GM18507 (cell line): ENCODE measurements at places on chromosomes 1 and 21.

DNA sequence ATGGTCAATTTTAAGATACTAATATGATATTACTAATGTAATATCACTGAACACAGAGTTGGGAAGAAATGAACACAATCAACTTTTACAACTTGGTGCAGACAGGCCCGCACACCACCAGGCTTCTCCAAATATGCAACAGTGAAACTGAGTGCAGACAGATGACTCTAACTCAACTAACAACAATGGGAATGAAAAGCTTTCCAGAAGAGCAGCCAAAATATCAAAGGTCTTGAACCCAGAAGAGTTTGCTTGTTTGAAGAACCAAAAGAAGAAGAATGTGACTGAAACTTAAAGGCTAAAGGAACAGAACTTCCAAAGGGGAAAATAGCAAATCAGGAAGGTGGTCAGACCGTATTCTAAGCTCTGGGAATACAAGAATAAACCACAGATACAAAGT lies 89.8 kb upstream of the COL11A1 start:
- DNase-seq: no peak

- no peak for DNase-seq
Measured at GRCh38 chr1:36989241-36989640, 45.1 kb downstream of the GRIK3 start.

- DNase-seq: no peak
Measured at GRCh38 chr1:192696082-192696481, 60.1 kb downstream of the RGS13 start.

GRCh38 chr1:94805912-94806311 lies 14.2 kb upstream of the SLC44A3 start:
- DNase-seq: peak; percentile 20

DNA sequence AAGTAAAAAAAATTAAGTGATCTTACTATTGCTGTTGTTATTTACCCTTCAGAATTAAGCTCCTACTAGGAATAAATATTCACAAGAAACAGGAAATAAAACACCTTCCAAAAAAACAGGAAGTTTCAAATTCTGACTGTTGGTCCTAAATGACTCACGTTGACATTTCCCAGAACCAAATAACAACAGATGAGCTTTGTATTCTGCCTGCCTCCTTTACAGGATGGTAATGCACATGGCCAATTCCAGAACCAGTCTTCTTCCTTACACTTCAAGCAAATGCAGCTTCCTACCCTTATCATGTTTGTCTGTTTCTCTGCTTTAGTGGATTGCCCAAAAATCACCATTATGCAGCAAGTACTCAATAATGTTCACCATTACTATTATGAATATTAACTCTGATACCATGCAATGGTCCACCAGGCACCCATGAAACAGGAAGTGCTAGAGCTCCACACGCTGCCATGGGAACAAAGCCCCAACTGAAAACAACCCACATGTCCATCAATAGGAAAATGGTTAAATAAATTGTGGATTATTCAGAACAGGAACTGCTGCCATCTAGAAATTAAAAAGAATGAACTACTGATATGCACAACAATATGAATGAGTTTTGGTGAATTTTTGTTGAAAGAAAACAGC lies 8.9 kb downstream of the CASP9 start:
- DNase-seq: no peak

GRCh38 chr21:44537930-44538911 lies 1.8 kb downstream of the KRTAP10-1 start:
- DNase-seq: no peak

- DNase-seq: no peak
Measured at GRCh38 chr1:203367057-203367456, 16.1 kb upstream of the FMOD start.

DNA sequence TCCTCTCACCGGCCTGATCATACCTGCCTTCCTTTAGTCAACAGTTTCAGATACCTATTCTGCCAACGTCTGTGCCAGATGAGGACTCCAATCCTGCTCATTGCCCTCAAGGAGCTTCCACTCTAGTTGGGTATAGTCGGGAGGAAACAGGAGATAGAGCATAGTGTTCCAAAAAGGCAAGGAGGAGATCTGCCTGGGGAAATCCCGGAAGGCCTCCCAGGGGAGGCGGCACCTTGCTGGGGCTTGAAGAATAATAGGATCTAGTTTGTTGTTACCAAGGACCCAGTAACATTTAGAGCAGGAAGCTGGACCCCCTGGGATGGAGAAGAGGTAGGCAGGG lies 12.3 kb downstream of the LDLRAP1 start:
- DNase-seq: no peak

DNA sequence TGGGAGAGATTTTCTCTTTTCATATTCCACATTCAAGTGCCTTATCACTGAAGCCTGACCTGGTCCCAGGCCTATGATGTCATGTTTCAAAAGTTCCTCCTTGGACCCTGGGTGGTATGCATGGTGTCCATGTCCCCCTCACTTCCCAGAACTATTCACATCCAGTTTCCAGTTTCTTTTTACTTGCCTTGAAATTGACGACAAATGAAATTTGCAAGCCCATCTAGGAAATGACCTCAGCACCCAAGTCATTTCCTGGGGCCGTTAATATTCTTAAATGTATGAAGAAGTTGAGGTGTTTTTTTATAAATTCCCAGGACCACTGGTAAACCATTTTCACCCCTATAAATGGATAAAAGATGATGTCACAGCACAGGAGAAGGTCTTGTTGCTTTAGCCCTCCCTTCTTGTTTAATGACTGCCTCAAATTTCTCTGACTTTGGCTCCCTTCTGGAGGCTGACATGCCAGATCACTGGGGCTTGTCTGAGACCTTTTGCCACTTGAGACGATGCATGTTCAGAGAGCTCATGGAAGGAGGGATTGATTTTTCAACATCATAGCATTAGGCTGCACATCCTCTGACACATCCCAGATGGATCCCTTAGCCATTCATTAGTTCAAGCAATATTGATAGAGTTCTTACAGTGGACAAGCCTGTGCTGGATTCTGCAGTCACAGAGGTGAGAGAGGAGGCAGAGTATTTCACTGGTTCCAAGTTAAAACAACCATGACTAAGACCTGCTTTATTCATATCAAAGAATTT lies 221.3 kb downstream of the PLPP3 start:
- no peak for DNase-seq

GRCh38 chr1:32981003-32981901 lies 16.6 kb upstream of the RNF19B start:
- peak; percentile 68 for DNase-seq

- DNase-seq: no peak
Measured at GRCh38 chr1:52240592-52241210, 98.8 kb downstream of the ZFYVE9 start.

DNA sequence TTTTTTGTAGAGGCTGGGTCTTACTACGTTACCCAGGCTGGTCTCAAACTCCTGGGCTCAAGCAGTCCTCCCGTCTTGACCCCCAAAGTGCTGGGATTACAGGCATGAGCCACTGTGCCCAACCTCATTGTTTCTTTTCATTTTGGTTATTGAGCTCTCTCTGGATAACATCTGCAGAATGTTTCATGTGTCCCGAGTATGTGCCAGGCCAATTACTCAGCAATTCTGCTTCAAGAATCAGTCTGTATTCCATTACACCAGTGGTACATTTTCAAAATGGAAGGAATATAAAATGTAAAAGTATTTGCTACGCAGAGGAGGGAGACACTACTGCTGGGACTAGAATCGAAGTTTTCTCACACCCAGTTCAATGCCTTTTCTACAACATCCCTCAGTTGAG lies 1.7 kb upstream of the ELOA start:
- DNase-seq: no peak

GRCh38 chr1:211920141-211920572 lies 89.6 kb upstream of the LPGAT1 start:
- DNase-seq: no peak

DNA sequence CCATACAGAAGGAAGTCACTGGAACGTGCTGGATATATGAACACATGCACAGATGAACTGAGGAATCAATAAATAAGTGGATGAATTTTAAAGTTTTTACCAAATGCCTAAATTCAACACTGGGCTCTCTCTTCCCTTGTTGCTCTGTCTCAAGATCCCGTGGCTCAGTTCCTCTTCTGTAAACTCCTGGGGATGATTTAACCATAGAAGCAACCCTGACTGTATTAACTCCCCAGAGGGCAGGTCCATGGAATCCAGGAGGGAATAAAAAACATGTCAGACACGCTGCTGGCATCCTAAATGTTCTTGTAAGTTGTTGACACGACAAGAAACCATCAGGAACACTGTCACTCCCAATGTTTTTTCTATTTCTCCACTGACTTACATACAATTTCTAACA lies 45.3 kb upstream of the GPR157 start:
- DNase-seq: no peak

GRCh38 chr1:54569339-54569738 lies 21.3 kb downstream of the ACOT11 start:
- no peak for DNase-seq

GRCh38 chr1:180271272-180272255 lies 41.5 kb downstream of the LHX4 start:
- DNase-seq: no peak

GRCh38 chr1:2981388-2981787 lies 39.9 kb upstream of the ACTRT2 start:
- DNase-seq: no peak

GRCh38 chr1:235244974-235245592 lies 82.9 kb downstream of the ARID4B start:
- no peak for DNase-seq

DNA sequence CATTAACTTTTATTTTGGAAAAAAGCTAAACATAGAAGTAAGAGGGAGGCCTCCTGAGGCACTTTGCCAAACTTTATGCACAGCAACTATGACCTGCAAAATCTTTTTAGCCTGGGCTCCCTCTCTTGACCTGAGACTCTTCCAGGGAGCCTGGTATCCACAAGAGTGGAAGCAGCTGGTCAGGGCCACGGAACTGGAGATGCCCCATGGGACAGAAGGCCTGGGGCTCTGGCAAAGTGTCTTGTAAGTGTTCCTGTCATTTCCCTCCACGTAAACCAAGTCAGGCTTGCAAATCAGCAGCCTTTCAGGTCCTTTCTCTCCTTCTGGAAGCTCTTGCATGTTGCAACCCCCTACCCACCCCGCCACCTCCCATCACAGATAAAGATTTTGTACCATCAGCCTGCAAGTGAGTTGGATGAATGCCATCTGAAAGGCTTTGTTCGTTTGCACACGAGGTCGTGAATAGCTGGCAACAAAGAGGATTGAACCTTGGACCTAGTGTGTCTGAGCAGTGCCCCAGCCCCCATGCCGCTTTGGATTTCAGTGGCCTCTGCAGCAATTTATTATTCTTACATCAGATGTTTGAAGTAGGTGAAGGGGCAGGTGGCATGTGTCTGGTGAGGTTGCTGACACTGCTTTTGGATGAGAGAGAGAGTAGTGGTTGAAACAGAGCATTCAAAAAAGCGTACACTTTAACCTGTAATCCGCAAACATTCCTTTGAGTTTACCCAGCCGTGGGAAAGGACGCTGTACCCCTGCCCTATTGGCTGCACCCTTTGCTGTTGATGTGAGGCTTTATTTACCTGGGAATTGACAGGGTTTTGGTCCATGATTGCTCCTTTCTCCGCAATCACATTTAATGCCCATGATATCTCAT lies 91.6 kb downstream of the GALNT2 start:
- no peak for DNase-seq

GRCh38 chr1:156508955-156509234 lies 8.3 kb upstream of the MEF2D start:
- DNase-seq: no peak

DNA sequence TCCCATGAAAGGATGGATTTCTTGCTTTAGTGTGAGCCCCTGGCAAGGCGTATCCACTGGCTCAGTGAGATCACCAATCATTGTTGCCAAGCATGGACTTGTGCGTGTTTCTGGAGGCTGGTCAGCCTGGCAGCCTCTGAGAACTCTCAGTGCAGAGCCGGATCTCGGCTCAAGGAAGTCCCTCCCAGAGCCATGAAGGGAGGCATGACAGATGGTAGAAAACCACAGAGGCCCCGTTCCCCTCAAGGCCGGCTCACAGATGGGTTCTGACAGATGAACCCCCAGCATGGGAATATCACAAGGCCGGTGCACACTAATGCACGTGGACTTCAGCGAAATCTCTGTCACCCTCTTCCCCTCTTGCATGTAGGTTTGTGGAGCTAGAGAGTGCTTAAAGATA lies 290.5 kb downstream of the AJAP1 start:
- no peak for DNase-seq

DNA sequence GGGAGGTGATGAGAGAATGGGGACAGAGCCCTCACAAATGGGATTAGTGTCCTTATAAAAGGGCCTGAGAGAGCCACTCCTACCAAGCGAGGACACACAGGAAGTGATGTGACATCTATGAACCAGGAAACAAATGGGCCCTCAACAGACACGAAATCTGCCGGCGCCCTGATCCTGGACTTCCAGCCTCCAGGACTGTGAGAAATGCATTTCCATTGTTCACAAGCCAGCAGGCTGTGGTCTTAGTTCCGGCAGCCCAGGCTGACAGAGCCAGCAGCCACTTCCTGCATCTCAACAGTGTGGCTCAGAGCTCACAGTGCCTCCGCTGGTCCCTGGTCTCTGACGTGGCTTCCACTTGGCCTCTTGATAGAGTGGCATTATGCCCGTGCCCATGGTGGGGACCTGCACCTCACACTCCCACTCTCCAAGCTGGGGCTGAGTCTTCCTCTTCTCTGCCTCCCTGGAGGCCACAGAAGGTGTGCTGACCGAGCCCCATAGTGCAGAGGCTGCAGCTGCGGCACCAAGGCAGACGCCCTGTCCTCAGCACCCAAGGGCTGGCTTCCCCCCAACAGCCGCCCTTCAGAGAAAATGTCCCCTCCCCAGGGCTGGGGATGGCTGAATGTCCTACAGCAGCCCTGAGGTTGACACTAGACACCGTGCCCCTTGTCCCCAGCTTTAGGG lies 44.9 kb downstream of the ACOT7 start:
- no peak for DNase-seq

DNA sequence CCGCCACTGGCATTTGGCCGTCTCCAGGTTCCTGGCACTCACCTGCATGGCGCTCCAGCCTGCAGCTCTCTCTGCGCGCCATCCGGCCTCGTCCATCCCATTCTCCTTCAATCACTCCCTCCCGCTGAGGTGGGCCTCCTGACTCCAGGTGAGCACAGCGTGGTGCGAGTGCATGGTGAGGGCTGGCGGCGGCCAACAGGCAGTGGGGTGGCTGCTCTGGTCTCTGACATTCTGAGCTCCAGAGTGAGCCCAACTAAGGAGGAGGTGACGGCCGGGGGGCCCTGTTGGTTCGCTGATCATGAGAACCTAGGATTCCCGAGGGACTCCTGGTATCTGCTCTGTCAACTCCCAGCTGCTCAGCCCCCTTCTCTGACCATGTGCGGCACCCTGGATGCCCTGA lies 130.4 kb downstream of the AJAP1 start:
- no peak for DNase-seq

GRCh38 chr1:184423649-184424048 lies 36.8 kb downstream of the C1orf21 start:
- no peak for DNase-seq

- DNase-seq: no peak
Measured at GRCh38 chr1:85153149-85153891, 47.5 kb downstream of the SYDE2 start.

DNA sequence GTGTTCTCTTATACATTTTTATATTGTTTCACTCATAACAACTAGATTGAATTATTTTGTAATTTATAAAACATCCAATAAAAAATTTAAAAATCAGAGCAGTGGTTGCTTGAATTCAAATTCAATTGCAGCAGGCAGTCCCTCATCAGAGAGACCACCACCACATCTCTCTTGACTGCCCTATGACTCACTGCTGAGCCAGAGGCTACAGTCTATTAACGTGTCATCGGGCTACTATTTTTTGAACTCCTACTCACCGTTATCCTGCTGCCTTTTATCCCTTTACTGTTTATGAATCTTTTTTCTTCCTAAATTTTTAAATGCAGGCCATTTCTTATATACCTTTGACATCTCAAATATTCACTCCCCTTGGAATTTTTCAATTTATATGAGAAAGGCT lies 144.7 kb downstream of the BARHL2 start:
- DNase-seq: no peak

- no peak for DNase-seq
Measured at GRCh38 chr21:32094804-32095203, 184.0 kb downstream of the MIS18A start.
